Nephron progenitor cell (in vitro differentiated cells): ENCODE measurements at places on chromosomes 3 and 15.

GRCh38 chr15:27655056-27655455 is 444.1 kb downstream of the OCA2 start:
- DNase-seq, result no peak

- no peak for DNase-seq
Measured at GRCh38 chr3:101642441-101642840, 34.5 kb downstream of the ZBTB11 start.

DNA sequence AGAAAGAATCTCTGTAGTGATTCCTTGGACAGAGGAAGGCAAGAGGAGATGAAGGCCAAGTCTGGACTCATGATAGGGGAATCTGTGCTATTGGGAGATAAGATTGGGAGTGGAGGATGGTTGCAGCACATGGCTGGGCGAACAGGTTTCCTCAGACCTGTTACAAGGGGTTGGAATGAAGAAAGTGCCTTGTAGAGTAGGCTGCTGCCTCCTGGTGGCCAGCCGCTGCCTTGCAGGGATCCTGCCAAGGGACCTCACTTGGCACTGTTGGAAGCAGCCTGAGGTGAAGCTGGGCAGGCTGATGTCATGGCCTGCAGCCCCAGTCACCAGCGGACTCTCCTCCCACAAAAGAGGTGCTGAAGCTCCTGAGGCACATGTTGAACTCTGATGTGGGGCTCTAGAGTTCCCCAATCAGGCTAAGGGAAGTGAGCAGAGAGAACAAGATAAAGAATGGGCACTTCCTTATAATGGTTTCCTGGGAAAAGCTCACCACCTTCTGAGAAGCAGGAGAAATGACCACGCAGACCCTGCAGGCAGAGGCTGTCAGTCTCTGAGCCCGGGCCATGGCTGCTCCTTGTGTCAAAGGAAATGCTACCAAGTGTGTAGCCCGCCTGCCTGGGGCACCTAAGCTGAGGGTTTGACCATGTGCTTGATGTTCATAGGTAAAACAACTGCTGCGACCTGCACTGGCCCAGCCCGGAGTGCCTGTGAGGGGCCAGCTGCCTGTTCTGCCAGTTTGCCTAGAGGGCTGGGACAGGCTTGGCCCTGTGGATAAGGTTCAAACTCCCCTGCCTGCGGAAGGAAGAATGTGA is 1.6 kb upstream of the TEX264 start:
- peak; percentile 92 for DNase-seq

DNA sequence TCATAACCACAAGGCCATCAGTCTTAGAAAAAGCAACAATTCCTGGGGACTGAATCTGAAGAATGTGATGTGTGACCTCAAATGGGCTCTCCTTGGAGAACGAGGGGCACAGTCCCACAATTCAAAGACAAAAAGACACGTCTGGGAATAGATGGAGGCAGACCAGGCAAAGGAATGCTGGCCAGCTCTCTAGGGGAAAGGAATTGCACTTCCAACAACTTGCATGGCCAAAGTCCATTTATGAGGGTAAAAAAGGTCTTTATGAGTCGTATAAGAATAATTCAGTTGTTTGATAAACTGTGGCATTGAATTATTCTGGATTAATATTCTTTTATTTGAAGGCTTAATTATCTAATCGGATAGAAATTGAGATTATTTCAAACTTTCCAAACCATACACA is 180.5 kb upstream of the FEZF2 start:
- no peak for DNase-seq

GRCh38 chr15:88385078-88385700 is 82.0 kb downstream of the MRPL46 start:
- no peak for DNase-seq
